Suppressor macrophage (primary cell): ENCODE measurements at places on chromosomes 4 and X.

DNA sequence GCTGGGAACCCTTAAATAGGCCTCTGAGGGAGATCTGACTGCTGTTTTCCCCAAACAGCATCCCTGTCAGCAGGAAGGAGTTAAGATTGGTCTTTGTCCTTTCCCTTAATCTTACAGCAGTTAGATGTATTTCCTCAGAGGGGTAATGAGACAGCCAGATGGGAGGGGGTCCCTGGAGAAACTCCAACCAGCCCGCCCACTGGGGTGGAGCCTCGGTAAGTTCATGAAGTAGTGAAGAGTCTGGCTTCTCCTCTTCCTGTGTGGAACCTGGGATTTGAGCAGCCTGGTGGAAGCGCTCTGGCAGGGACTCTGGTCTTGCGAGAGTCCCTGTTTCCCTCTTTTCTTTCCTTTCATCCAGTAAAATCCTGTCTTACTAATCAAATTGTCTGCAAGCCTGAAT, 330.0 kb downstream of the TLL1 start:
- DNase-seq = no peak

GRCh38 chr4:4524364-4524763, 17.5 kb downstream of the STX18 start:
- no peak for DNase-seq

GRCh38 chr4:170307182-170307581, 217.4 kb upstream of the AADAT start:
- DNase-seq = no peak

DNA sequence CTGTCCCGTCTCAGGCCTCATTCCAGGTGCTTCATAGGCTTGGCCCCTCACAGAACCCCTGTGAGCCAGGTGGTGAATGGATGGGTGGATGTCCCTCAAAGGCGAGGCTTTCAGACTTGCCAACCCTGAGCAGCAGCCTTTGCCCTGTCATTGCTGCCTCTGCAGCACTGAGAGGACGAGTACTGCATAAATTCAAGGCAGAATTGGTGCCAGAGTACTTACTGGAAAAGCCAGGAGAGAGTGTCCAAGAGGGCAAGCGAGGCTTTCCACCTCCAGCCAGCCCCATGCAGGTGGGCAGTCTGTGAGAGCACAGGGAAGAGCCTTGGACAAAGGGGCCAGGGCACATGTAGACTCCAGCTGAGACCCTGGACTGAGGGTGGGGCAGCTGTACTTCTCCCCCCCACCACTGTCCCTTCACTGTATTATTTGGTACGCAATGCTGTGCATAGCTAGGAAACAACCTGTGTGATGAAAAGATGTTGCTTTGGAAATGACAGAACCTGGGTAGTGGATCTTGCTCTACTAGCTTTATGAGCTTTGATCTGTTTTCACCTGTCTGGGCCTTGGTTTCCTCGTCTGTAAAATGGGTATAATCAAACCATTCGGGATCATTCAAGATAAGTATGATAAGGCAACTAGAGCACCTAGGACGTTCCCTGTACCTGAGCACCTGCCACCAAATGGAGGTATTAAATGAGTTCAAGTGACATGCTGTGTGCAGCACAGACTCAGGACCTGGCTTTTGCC, 224.9 kb upstream of the PSAPL1 start:
- no peak for DNase-seq

DNA sequence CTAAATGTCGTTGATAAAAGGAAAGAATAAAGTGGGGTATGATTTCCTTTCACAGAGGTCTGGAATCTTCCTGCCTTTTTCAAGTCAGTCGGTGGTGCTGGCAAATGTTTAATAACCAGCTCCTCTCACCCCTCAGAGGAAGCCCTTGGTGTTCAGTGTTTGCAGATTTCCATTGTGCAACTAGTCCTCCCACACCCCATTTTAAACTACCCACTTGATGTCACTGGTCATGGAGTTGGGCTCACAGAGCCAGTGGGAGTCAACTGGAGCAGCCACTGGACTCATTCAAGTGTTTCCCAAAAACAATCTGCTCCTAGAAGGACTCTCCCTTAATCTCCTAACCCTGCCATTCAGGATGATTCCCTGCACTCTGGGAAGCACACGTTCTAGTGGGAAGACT, 149.2 kb downstream of the PTTG2 start:
- DNase-seq = peak; percentile 65
